ENCODE measurements at places on chromosomes 7 and 10.

GRCh38 chr7:69962186-69963065 lies 364.2 kb downstream of the AUTS2 start:
- no peak for DNase-seq

DNA sequence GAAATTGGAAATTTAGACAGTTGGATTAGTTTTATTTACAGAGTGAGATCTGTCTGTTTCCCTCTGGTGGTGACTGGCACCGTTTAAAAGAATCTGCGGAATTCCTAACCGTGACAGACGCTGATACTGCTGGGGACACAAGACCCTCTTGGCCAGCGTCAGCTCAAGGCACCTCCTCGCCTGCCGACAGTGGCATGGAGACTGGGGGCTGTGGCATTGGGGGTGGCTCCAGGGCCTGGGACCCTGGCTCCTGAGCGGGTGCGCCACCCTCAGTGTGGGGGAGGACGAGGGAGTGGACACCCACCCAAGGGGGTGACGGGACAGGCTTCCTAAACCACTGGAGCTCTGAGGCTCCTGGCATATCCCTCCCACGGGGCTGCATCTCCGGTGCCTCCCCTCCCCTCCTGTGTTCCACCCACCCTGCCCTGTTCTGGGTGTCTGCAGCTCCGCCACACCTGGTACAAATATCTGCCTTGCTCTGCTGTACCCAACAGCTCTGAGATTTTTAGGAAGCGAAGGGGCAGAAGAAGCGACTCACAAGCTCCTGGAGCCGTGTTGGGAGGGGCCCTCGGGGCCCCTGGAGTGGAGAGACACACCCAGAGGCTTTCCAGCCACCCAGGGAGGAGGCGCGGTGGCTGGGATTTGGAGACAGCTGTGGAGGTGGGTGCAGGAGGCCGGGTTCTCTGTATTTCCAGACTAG lies 178.7 kb downstream of the DNAJB6 start:
- no peak for DNase-seq

DNA sequence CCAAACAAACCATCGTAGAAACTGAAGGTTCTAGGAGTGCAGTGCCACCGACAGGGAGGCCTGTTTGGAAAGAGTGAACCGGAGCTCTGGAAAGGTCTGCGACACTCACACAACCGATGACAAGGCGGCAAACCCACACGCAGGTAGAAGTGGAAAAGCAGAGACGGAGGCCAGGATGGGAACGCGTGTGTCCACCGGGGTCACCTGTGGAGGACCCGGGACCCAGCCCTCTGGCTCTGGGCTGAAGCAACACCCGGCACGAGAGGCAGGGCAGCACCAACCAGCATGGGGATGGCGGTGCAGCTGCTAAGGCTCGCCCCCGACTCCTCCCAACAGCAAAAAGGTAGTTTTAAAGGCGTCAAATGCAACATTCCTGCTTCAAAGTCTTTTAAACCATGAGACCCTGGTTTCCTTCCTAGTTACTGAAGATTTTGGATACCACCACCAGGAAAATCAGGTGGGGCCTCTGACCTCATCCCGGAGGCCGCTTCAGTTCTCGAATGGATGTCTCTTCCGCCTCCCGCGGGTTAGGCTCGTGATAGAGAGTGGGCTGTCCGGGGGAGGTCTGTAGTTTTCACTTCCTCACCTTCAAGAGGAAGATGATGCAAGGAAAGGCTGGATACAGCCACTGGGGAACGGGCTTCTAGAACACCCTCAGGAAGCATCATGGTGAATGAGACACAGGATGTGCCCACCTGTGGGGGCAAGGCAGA lies 115.5 kb downstream of the SMURF1 start:
- no peak for DNase-seq

- DNase-seq = no peak
Observed at GRCh38 chr10:129711291-129711690, 244.2 kb downstream of the MGMT start.

GRCh38 chr7:27102581-27103442 lies at the start of gene HOXA2:
HOXA2 (minus strand) TSS chr7:27102683; CDS start chr7:27102500, 183 bp downstream.
- no peak for DNase-seq

- DNase-seq = no peak
Observed at GRCh38 chr7:31782411-31782991, 95.5 kb downstream of the PPP1R17 start.

DNA sequence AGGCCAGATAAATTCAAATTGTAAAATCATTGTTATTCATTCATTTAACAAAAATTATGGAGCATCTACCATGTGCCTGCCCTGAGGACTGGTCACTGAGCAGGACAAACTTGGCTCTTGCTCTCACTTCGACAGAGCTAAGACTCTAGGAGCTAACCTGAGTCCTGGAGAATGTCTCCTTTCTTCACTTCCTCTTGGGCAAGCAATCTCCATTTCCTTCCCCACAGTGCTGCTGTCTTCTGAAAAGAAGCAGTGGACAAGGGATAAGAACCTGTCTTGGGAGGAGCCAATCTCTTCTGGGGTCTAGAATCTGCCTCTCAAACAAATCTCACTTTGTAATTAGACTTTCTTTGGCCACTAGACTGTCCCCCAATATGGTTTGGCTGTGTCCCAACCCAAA lies 76.2 kb upstream of the PLXNA4 start:
- DNase-seq = no peak

DNA sequence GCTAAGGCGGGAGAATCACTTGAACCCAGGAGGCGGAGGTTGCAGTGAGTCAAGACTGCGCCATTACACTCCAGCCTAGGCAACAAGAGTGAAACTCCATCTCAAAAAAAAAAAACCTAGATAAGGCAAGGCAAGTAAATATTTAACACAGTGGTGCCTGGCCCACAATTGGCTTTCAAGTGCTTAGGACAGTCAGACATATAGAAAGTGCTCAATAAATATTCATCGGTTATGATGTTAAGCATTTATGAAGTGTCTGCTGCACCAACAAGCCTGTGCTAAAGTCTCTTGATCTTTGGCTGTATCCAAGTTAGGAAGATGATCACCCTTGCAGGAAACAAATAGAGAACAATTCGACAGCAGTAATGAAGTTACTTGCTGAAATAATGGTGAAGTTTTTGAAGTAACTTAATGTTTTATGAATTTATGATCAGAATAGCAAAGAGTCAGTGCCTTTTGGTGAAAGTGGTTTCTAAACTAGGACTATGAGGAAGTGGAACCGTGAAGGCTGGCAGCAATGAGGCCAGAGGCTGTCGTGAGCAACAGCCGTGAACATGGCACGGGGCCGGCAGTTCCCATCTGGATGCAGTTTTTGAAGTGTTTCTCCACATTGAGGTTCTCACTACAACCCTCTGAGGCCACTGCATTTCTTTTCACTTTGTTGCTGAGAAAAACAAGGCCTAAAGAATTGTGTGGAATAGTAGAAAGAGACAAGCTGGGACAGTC lies 48.1 kb upstream of the GATA3 start:
- no peak for DNase-seq

DNA sequence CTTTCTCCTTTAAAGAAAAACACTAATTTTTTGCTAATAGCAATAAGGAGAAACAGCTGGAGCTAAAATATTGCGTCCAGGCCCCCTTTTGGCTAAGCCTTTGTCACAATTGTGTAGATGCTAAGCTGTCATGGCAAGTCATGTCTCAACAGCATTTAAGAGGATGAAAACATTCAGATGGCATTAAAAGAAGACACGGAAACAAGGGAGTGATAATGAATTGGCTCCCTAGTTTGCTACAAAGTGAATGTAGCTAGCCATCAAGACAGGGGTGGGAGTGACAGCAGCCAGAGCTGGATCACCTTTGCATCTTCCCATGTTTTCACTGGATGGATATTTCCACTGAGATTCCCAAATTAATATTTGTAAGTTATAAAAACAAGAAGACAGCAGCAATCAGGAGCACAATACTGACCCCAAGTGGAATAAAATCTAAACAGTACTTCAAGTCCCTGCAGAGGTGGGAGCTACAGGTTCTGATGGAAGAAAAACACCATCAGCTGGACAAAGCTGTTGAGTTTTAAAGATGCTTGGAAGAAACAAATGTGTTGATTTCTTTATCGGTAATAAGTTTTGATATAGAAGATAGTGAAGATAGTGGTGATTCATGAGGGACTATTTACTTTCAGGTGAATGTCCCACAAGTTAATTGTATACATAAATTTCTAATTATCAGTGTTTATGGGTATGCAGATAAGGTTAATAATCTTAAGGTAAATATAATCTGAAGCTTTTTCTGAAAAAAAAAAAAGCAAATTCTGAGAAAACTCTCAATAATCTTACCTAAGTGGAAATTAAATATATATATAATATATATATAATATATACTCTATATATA lies 129.4 kb downstream of the SLC16A9 start:
- DNase-seq = no peak

DNA sequence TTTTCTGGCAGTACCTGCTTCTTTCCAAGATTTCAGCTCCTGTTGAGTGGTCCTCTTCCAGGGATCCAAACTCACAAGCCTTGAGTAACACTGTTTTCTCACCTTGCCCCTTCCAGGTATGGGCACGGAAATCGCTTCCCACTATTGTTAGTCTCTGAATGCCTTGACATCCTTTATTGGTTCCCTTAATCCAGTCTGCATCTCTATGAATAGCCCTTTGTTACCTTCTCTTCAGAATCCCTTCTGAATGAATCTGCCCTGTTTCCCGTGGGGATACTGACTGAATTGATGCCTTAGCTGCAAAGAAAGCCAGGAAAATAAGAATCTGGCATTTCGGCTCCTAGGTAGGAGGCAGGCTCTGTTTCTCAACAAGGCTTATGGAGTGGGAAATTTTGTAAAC lies 467.7 kb downstream of the PLXNA4 start:
- no peak for DNase-seq

GRCh38 chr10:22765660-22766547 lies 51.5 kb upstream of the PIP4K2A start:
- DNase-seq = no peak

GRCh38 chr10:16904639-16905061 lies 87.4 kb upstream of the RSU1 start:
- DNase-seq = no peak

DNA sequence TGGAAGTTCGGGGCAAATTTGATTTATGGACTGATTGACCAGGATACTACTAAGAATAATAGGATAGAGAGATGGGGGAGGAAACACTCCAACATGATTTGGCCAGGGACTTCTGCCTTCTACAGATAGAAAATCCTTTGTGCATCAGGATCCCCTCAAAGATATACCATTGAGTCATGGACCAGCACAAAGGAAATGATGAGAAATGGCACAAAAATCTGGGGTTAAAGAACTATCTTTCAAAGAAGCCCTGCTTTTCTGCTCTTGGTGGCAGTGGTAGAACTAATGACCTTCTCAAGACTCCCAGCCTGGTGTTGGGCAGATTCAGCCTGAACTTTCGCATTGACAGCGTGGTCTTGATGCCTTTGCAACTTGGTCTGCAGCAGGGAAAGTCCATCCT lies 27.6 kb upstream of the LAMB1 start:
- no peak for DNase-seq

GRCh38 chr7:159130820-159131219 lies 13.8 kb downstream of the VIPR2 start:
- no peak for DNase-seq

- no peak for DNase-seq
Observed at GRCh38 chr7:74455928-74456327, 2.2 kb downstream of the GTF2IRD1 start.

Data from stimulated activated CD8-positive, alpha-beta memory T cell treated with anti-CD3 and anti-CD28 coated beads, Interleukin-15, amount 100 ng/mL, for 48 hours (primary cell).